Activated CD8-positive, alpha-beta memory T cell treated with anti-CD3 and anti-CD28 coated beads, Interleukin-2, amount 50 U/mL, for 4 hours (primary cell): ENCODE measurements at places on chromosomes 5 and 9.

DNA sequence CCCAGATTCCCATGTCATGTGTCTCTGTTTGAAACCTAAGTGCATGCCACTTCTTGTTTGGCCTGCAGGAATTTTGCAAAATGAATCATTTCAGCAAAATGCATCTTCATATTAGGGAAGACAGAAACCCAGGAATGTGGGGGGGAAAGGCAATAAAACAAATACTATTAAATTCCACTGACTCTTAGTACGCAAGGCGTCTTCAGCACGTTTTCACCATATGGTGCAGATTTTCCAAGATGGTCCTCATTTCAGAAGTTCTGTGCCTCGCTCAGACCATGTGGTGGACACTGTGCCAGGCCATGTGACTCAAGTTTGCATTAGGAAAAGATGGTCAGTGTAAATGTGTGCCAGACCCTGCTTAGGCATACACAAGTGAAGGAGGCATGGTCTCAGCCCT, 184.0 kb downstream of the ACTL7B start:
- no peak for DNase-seq

- DNase-seq, result no peak
Measured at GRCh38 chr9:69569738-69570451, 102.3 kb downstream of the APBA1 start.

DNA sequence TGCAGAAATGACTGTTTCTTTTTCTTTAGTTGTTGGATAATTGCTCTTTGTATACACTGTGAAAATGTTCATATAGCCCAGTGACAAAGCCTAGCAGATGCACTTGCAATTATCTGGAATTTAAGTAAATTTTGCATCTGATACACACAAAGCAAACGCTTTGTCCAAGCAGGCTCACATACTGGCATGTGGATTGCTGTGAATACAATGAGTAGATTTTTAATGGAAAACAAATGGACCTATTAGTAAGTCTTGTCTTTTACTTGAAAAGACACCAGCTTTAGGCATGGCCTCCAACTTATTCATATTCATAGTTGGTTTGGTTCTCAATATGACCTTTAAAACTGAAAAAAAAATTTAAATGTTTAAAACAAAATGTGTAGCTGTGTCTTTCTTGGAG, 1299.8 kb upstream of the WWC1 start:
- DNase-seq, result no peak

- DNase-seq, result no peak
Measured at GRCh38 chr5:32083981-32084430, 90.1 kb downstream of the GOLPH3 start.

- no peak for DNase-seq
Measured at GRCh38 chr5:178320281-178320855, 87.8 kb upstream of the PHYKPL start.

DNA sequence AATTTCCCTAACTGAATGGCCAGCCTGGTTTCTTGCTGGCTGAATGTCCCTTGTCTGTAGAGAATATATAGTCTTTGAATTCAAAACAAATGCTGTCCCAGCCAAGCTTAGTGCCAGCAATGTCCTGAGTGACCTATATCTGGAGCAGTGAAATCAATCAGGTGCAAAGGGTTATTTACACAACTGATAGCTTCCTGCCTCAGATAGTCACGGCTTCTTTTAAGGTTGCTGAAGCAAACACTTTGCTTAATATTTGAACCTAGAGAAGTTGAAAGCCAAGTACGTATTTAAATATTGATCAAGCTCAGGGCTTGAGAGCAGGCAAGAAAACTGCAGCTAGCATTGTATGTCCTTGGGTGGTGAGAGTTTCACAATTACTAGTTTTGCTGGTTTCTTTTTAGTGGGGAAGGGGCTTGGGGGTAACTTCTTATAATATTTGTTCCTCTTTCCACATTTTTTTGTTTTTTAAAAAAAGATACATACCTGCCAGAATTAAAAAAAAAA, 2.0 kb upstream of the ARHGEF28 start:
- DNase-seq, result no peak

DNA sequence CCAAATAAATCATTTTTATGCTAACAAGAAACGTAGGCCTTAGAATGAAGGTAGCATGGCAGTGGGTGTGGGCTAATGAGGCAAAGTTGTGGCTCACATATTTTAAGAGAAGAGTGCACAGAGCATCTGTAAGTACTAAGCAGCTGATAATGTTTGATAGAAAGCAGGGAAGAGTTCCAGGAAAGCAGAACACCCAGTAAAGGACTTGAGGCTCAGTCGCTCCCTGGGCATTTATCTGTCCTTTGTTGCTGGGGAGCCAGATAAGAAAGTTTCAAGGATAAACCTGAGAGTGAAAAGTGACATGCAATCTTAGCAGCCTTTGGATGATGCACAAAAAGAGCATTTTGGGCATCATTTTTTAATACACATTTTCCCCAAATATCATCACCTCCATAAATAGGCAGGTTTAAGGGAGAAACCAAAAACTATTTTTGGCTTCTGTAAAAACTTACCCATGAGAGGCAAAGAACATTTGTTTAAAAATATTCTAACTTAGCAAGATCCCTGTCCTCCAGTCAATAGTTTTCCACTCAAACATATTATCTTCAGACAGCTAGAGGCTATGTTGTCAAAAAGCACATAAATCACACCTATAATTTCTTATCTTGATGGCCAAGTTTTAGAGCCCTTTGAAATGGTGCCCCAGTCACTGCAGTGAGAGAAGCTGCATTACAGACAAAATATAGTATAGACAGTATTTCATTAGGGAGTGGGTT, 3.4 kb downstream of the FREM1 start:
- DNase-seq, result no peak

DNA sequence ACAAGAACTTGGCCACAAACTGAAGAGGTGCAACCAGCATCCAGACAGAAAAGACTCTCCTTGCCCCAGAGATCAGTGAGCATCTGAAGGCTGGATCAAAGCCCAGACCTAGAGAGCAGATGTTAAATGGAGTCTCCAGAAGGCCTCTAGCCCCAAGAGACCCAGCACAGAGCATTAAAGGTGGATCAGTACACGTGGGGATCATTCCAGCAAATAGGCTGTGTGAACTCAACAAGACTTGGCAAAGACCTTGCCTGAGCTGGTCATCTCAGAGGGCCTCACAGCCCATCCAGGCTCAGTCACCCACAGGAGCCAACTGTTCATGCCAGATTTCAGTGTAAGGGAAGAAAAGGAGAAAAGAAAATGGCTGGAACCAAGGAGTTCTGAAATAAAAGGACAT, 214.0 kb downstream of the ENC1 start:
- no peak for DNase-seq

DNA sequence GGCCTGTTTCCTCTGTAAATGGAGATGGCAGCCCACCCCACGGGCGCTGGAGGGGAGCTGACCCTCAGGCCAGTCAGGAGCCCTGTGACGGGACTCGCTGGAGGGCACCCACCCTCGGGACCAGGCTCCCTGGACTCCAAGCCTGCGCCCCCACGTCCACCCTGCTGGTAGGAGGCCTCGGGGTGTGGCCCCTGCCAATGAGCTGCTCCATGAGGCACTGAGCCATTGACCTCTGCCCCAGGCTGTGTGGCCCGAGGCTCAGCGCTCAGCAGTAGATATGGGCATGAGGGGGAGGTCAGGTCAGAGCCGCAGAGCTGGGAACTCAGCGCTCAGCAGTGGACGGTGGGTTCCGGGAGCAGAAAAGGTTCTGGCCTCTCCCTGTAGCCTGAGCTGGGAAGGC, 52.3 kb upstream of the EGFL7 start:
- DNase-seq, result no peak

GRCh38 chr9:79889369-79889768, 317.6 kb downstream of the TLE4 start:
- DNase-seq, result no peak

- DNase-seq, result no peak
Measured at GRCh38 chr5:75152860-75153259, 83.8 kb downstream of the ANKRD31 start.

DNA sequence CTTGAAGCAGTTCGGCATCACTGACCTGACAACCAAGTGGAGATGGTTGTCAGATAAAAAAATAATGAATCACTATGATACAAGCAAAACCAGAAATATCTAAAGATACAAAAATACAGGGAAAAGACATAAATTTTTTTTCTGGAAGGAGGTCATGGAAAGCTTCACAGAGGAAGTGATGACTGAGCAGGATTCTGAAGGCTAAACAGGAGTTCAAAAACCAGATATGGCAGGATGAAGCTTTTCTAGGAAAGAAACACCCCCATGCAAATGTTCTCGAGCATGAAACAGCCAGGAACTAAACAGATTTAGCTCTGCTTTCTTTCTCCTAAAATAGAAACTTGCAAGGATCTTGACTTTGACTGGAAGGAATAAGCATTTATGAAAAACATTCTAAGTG, 60.7 kb upstream of the IFNE start:
- no peak for DNase-seq

DNA sequence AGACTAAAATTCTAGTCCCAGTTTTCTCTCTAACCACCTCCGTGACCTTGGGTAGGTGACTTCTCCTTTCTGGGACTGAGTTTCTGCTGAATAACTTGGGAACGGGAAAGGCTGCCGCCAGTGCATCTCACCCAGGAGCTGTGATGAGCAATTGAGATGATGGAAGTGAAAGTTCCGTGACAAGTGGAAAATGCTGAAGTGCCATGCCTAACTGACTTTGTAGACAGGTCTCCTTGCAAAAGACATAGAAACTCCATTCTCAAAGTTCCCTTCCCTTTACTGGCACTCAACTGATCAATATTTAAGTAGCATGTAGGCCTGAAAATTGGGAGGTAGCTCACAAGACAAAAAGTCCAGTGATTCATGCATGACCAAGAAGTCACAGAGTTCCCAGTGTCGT, 6.3 kb upstream of the ADAM19 start:
- DNase-seq, result no peak

DNA sequence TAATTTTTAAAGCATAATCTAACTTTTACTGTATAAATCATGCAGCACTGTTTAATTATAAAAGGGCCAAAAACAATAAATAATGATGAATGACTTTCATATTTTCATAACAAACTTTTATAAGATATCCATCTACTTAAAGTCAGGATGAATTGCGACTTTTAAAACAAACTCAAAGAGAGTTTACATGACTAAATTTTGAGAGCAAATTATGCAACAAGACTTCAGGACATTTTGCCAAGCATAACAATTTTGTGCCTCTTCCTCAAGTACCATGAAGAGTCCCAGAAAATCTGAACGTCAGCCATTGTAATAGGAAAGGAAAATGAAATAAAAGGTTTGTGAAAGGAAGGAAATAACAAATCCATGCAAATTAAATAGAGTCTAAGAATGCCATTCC, 24.4 kb downstream of the ERAP1 start:
- no peak for DNase-seq

DNA sequence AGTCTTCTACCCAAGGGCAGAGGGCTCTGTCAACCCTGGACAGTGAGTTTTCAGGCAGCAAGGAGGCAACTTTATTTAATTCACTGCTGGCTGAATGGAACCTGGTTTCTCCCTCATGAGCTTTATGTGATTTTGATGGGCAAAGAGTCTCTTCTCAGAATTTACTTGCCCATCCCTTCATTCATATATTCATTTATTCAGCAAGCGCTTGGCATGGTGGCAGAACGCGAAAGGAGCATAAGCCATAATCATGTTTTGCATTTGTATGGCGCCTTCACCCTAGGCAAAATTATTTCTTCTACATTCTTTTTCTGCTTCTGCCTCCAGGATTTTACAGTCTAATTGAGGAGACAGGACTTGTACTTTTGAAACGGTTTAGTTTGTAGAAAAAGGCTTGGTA, 8.0 kb downstream of the DELE1 start:
- DNase-seq, result no peak

DNA sequence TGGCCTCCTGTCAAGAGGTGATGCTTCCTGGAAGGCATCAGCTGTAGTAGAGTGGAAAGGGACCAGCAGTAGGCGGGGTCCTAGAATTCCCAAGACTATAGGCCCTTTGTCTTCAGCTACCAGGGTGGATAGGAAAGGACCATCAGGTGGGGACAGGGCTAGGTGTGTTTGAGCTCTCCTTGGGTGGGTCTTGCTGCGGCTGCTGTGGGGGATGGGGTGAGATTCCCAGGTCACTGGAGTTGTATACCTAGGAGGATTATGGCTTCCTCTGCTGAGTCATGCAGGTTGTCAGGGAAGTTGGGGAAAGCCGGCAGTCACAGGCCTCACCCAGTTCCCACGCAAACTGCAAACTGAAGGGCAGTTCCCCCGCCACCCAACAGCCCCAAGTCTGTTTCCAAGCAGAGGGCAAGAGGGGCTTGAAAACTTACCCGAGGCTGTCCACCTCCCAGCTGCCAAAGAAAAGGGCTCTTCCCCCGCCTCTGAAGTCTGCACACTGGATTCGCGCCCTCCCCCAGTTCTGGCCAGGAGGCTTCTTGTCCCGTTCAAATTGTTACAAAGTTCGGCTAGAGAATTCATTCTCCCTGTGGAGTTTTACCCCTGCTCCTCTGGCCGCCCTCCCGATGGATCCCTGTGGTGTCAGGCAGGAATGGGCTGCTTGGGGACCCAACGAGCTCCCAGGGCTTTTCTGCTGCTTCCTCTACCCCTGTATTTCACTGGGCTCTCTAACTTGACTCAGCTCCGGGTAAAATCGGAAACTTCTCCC, 23.0 kb upstream of the ECM2 start:
- no peak for DNase-seq

DNA sequence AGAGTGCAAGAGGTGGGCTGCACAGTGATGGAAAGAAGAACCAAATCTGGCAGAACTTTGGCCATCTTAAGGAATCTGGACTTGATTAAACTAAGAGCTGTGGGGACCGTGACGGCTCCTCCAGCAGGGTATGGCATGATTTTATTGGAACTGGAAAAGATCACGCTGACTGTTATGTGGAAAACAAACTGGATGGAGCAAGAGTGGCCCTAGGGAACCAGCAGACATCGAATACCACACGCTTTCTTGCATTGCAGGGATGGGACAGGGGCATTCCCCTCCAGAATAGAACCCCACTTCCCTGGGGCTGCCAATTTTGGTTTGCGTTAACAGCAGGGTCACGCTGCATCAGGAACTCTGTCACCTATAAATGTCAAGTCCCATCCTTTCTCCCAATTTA, 38.8 kb downstream of the INSYN2B start:
- no peak for DNase-seq

- no peak for DNase-seq
Measured at GRCh38 chr5:124172389-124173003, 573.9 kb downstream of the ZNF608 start.

DNA sequence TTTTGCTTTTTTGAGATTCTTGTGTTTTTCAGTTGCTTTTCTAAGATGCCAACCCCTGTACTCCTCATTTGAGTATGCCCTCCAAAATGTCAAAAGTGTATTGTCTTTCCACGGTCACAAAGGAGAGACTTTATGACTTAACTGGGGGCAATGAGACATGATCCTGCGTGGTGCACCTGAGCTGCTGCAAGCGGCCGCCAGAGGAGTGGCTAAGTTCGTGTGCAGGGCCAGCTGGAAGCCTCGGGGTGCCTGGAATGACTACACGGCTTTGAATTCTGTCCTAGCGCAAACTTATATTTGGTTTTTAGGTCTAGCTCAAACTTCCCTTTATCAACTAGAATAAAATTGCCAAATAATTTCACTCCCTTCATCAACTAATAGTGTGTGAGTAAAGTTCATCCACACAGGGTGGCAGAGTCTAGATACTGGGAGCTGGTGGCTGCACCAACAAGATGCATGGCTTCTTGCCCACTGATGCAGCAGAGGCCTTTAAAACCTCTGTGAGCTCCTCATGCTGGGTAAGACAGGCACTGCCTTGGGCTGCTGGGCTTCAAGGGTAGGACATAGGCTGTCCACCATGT, 4.7 kb downstream of the GADD45G start:
- DNase-seq, result no peak

GRCh38 chr5:2519153-2519552, 232.3 kb downstream of the IRX2 start:
- DNase-seq, result no peak

GRCh38 chr9:76516871-76517270, 57.9 kb downstream of the GCNT1 start:
- no peak for DNase-seq

- DNase-seq, result no peak
Measured at GRCh38 chr9:123093141-123093540, 59.7 kb downstream of the GPR21 start.
